ENCODE measurements at places on chromosomes 4 and X. TPM values are rescaled to one million over a fixed set of nuclear protein-coding genes. Genes with fewer than 3 reads are reported as not detected.

- DNase-seq = no peak
Observed at GRCh38 chrX:38656350-38656915, 95.1 kb downstream of the TSPAN7 start.

EPHA5 gene
- 0.09 TPM for total RNA-seq

- DNase-seq = no peak
Observed at GRCh38 chr4:53098681-53099121, 236.6 kb downstream of the RASL11B start.

- DNase-seq = no peak
Observed at GRCh38 chr4:54423066-54423465, 194.0 kb downstream of the PDGFRA start.

GRCh38 chrX:69262036-69262936 lies 97.0 kb upstream of the PJA1 start:
- DNase-seq = no peak

DNA sequence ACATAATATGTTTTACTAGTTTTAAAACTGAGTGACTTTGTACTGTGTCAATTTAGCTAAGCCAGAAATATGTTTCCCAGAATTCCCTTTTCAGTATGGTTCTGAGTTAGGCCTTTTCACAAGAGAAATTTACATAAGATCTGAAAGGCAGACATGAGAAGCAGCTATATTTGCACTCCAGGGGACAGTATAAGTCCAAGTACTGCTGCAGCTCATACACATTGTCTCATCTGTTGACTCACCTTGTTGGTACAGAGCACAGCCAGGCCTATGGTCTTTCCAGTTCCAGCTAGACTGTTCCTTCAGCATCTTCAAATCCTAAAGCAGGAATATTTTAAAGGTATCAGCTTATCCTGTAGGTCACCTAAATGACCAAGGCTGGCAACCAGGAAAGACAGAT lies 53.5 kb downstream of the BMP3 start:
- DNase-seq = no peak

LAMP2 gene
- 156 TPM for total RNA-seq

- DNase-seq = no peak
Observed at GRCh38 chr4:94214703-94215319, 7.1 kb downstream of the SMARCAD1 start.

DNA sequence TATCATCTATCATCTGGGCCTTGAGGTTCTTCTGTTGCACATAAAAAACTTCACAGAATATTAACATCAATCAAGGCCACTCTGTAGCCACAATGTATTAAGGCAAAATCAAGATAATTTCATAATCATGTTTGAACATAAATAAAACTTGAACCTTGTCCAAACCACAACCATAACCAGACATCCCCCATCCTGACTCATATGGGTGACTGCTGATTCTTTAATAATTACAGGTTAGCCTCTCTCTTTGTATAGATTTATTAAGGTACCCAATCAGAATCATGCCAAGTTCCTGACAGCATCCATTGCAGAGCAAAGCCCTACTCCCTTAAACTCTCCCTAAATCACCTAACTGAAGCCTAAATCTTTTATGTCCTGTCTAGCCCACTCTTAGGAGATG lies 16.7 kb upstream of the AREG start:
- no peak for DNase-seq

GPR50 gene
- total RNA-seq = not detected

GRCh38 chr4:30721185-30722091 lies 1.3 kb downstream of the PCDH7 start:
- no peak for DNase-seq

SNCA gene
- 7.8 TPM for total RNA-seq

CXCL3 gene
- total RNA-seq = 12.1 TPM

- peak; percentile 92 for DNase-seq
Observed at GRCh38 chr4:128811571-128812441, 2.3 kb downstream of the JADE1 start.

GRCh38 chr4:9594948-9595347 lies 150.7 kb downstream of the DEFB131A start:
- no peak for DNase-seq

DNA sequence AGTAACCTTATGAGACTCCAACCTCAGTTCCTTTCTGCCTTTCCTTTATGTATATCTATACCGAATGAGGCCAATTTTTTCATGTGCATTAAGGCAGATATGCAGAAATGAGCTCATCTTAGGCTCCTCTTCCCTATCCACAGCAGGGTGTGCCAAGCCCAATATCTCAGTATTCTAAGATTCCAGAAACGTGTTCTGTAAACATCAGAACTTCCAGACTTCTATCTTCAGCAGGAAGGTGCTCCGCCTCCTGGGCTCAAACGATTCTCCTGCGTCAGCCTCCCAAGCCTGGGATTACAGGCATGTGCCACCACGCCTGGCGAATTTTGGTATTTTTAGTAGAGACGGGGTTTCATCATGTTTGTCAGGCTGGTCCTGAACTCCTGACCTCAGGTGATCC lies 31.0 kb upstream of the CCNG2 start:
- no peak for DNase-seq

KIF4A gene
- total RNA-seq = 0.86 TPM

- DNase-seq = no peak
Observed at GRCh38 chr4:39083164-39083563, 21.1 kb downstream of the KLHL5 start.

- DNase-seq = no peak
Observed at GRCh38 chr4:48041535-48042137, 25.1 kb downstream of the NIPAL1 start.

DNA sequence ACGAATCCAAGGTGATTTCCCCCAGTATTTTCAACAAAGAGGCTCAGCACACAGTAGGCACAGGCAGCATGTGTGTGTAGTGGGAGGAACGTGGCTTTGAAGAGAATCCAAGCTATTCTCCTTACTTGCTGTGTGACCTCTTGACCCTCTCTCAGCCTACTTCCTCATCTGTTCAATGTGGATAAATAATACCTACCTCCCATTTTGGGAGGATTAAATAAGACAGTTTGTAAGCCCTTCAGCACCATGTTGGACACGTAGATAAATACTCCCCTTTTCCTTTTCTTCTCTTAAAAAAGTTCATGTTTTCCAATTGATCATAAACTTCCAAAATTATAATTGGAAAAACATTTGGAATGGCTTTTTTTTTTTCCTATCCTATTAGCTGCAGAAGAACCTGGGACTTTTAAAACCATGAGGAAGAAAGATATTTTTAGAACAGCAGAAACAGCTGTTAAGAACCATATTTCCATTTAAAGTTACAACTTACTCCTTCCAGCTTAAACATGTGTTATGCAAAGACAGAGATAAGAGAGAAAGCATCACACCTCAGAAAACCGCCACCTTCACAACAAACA lies 56.1 kb upstream of the TMEM131L start:
- no peak for DNase-seq

MEPE gene
- not detected for total RNA-seq

- no peak for DNase-seq
Observed at GRCh38 chr4:164312671-164313070, 441.3 kb upstream of the SMIM31 start.

DNA sequence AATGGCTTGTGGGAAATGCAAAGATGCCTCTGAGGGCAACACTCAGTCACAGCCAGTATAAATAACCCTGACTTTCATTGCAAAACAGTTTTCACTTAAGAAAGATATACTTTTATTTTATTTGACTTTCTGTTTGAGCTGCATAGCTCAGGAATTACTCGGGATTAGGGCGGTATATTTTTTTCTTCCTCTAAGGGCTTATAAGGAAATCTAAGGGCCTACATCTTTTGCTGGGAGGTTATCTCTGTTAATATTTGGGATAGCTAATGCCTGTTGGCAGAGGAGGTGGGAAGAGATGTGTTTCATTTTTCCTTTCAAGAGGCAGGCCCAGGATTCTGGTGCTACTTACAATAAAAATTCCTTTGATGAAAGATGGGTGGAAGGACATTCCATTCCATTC lies 28.8 kb upstream of the EGFL6 start:
- no peak for DNase-seq

- DNase-seq = no peak
Observed at GRCh38 chrX:111168314-111168713, 72.3 kb downstream of the PAK3 start.

DNA sequence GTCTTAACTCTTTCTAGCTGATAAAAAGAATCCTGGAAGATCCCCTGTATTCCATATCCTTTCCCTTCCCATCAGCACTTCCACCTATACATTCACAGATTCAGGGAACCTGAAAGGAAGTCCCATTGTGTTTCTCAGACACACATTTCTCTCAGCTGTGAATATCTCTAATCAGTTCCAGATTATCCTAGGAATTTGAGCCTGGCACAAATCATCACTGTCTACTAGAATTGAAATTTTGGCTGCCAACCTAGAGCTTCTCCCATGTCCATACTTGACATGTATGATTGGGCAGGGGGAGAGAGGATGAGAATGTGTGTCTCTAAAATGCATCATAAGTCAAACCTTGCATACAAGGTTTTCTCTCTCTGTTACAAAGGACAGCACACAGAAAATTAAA lies 53.1 kb downstream of the NDST3 start:
- DNase-seq = no peak

PDCL2 gene
- not detected for total RNA-seq

MTHFD2L gene
- total RNA-seq = 11.0 TPM

AGA gene
- 29.8 TPM for total RNA-seq

DNA sequence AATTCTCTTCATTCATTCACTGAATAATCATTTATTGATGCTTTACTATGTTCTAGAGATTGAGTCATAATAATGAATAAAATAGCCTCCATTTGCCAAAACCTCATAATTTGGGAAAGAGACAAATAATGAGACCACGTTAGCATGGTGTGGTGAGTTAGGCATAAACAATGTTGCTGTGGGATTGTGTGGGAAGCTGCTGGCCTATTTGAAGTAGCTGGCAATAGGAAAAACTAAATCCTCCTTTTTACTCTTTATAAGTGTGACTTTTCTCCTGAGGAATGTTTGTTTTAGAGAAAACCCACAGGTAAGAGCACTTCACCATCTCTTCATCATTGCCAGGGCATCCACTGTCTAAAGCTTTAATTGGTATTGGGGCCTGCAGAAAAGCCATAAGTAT lies 95.3 kb downstream of the AREG start:
- no peak for DNase-seq

Measured in lower lobe of right lung (tissue), 2 donors.